Activated CD8-positive, alpha-beta T cell treated with anti-CD3 and anti-CD28 coated beads, Interleukin-2, amount 10 ng/mL, durations not matched to agents 7 days and 5 days (primary cell): ENCODE measurements at places on chromosomes 2 and 18. TPM values are rescaled to one million over a fixed set of nuclear protein-coding genes. Genes with fewer than 3 reads are reported as not detected.

ASTL gene
- 0.34 TPM for total RNA-seq

EXOC6B gene
- 18.8 TPM for total RNA-seq

ST8SIA5 gene
- not detected for total RNA-seq

IRS1 gene
- total RNA-seq = 7.3 TPM

- no peaks in the 10 kb centered on the region for H3K27me3 ChIP-seq
- no peaks in the 10 kb centered on the region for H3K4me1 ChIP-seq
- no peak overlapping the region for H3K27ac ChIP-seq
- DNase-seq = no peak
- H3K36me3 ChIP-seq = no peaks in the 10 kb centered on the region
Measured at GRCh38 chr2:150587547-150588505, 100.4 kb upstream of the RND3 start.

DNA sequence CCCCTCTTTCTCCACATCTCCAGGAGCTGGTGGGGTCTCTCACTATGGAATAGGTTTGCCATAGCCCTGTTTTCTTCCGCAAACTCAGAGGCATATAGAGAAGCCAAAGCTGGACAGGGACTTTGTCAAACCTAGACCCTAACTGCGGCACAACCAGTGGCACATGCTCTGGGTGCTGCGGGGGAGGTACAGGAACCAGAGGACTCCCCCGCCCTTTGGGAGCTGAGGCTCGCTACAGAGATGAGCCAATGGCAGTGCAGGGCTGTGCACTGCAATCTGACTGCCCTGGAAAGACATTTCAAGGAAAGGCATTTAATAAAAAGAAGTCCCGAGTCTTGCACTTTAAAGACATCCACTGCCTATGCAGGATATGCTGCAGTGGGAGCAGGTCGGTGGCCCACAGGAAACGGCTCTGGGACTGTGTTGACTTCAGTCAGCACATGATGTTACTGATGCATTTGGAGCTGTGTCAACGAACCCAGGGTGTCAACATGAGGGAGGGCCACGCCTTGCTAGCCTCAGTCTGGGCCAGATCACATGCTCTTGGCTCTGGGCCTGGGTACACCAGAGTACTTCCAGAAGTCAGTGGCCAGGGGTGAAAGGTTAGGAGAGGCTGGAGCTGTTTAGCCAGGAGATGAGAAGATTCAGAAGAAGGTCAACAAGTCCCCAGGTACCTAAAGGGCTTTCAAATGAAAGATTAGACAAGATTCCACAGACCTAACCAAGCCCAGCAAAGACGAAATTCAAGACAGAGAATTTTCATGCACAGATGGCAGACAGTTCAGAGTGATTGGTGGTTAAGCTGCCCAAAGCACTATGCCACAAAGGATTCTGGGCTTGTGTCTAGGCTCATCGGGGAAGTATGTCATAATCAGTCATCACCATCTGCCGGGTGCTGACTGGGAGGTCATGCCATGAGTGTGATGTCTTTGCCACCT lies 8.2 kb downstream of the SLC35F6 start:
- H3K36me3 ChIP-seq = peaks cover 44% of the 10 kb centered on the region
- H3K27me3 ChIP-seq = no peaks in the 10 kb centered on the region
- DNase-seq = peak; percentile 71
- peak overlapping the region; percentile 51 for H3K4me3 ChIP-seq
- H3K4me1 ChIP-seq = peaks cover 68% of the 10 kb centered on the region

GRCh38 chr2:19675856-19676460 lies 225.8 kb downstream of the TTC32 start:
- no peak overlapping the region for H3K4me3 ChIP-seq
- no peaks in the 10 kb centered on the region for H3K36me3 ChIP-seq
- DNase-seq = no peak
- H3K27me3 ChIP-seq = no peaks in the 10 kb centered on the region
- no peaks in the 10 kb centered on the region for H3K4me1 ChIP-seq
